ENCODE measurements at places on chromosomes 11 and 22. TPM values are rescaled to one million over a fixed set of nuclear protein-coding genes. Genes with fewer than 3 reads are reported as not detected.

Gene DYNC2H1
- 4.4 TPM for total RNA-seq

Gene OR11H1
- not detected for total RNA-seq

Gene APOA4
- not detected for total RNA-seq

Gene INPP5J
- not detected for total RNA-seq

Gene OR51F1
- total RNA-seq, result not detected

Gene DERL3
- total RNA-seq, result 24.5 TPM

Gene NRGN
- total RNA-seq, result 11.1 TPM

Gene OR5L2
- total RNA-seq, result not detected

Gene MS4A4A
- total RNA-seq, result 1.2 TPM

Gene TEAD1
- not detected for total RNA-seq

Gene KBTBD3
- 12.7 TPM for total RNA-seq

Gene HTR3B
- not detected for total RNA-seq

Gene ATM
- 568 TPM for total RNA-seq

Gene TMA7B
- total RNA-seq, result 6.7 TPM

Gene PDE2A
- total RNA-seq, result 11.9 TPM

Gene IL17REL
- not detected for total RNA-seq

Gene DEUP1
- not detected for total RNA-seq

Gene SYCE3
- total RNA-seq, result not detected

Gene RIBC2
- total RNA-seq, result 0.86 TPM

Gene FAM111B
- total RNA-seq, result 1.2 TPM

Gene SAA4
- total RNA-seq, result not detected

Gene MAPK8IP1
- 9.7 TPM for total RNA-seq

Gene SOX10
- total RNA-seq, result not detected

Gene OR6T1
- total RNA-seq, result not detected

Gene GLB1L2
- 0.57 TPM for total RNA-seq

Gene OPCML
- not detected for total RNA-seq

Gene KRTAP5-7
- total RNA-seq, result 0.19 TPM

Gene PATE2
- total RNA-seq, result not detected

Gene CALCB
- total RNA-seq, result 1.3 TPM

Gene OR5T1
- total RNA-seq, result not detected
